Activated CD8-positive, alpha-beta T cell treated with anti-CD3 and anti-CD28 coated beads, Interleukin-2, amount 10 ng/mL, durations not matched to agents 7 days and 5 days (primary cell): ENCODE measurements at places on chromosomes 3 and 15.

DNA sequence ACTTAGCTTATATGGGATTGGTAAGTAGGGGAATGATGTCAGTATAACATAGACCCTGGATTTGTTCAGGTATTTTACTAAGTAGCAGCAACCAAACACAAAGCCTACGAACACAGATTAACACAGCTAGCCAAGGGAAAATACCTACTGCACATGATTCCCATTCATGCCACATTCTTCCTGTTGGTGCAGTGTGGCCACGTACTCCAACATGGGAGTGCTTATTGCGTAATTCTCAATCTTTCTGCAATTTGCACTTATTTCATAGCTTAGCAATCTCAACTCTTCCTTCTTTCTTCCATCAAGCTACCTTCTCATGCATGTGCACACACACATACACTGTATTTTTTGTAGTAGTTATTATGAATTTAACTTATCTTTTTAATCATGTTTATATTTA, 186.8 kb downstream of the IL5RA start:
- no peak for DNase-seq

DNA sequence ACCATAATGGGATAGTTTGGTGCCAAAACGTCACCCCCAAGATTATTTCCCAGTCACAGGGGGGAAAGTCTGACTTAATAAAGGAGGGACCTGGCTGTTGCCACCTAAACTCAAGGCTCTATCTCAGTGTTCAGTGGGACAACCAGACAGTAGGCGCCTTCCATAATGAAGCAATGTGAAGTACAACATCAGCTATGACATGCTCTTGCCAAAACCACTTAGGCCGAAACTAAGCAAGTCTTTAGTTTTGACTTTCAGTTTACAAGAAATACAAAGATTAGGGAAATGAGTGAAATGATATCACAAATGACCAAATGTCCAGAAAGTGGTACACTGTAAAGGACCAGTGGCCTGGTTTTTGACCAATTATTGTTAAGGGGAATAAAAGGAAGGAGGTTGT, 32.9 kb downstream of the SOX14 start:
- DNase-seq = no peak

- no peak for DNase-seq
Measured at GRCh38 chr15:85897895-85898717, 103.4 kb upstream of the KLHL25 start.

- no peak for DNase-seq
Measured at GRCh38 chr15:74545086-74545485, 4.1 kb downstream of the ARID3B start.

DNA sequence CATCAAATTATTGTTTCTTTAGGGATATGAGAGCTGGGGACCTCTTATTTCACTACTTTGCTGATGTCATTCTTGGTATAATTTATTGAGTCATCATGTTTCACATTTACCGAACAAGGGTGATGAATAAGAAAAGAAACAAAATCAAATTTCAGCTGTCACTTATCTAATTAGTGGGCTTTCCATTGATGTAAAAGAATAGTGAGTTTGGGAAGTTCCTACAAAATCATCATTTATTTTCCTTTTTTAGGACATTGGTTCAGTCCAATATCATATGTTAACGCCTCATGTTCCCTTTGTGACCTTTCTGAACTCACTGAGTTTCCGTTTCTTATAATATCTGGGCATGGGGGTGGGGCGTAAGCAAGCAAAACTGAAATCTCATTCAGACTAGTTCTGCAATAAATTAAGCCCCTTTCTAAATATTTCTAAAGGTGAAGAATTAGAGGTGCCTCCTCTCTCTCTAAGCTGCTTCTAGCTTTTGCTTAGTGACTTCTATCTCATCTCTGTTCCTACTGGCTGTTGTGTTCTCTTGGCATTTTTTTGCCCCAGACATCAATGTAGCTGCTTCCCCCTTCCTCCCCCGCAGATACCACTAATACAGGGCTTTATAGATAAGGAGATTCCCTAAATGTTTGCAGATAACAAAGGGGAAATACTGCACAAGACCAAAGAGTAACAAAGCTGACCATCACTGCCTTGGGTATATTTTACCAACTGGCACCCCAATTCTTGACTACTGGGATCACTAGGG, 238.0 kb upstream of the CTNNB1 start:
- no peak for DNase-seq

GRCh38 chr3:160016972-160017371, 28.3 kb downstream of the IL12A start:
- DNase-seq = no peak

DNA sequence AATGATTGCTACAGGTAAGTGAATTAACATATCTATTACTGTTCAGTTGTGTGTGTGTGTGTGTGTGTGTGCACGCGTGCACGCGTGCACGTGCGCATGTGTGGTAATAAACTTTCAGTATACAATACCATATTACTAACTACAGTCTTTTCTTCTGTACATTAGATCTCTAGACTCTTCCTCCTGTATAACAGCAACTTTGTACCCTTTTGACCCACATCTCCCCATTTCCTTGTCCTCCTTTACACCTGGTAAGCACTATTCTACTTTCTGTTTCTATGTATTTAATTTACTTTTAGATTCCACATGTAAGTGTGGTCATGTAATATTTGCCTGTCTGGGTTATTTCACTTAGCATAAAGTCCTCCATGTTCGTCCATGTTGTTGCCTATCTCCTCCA, 29.1 kb upstream of the GOLIM4 start:
- DNase-seq = no peak

GRCh38 chr15:51108933-51109550, 14.3 kb upstream of the TNFAIP8L3 start:
- no peak for DNase-seq

- no peak for DNase-seq
Measured at GRCh38 chr3:133410191-133410892, 10.5 kb downstream of the BFSP2 start.

GRCh38 chr3:182046166-182046764, 334.5 kb downstream of the SOX2 start:
- no peak for DNase-seq

DNA sequence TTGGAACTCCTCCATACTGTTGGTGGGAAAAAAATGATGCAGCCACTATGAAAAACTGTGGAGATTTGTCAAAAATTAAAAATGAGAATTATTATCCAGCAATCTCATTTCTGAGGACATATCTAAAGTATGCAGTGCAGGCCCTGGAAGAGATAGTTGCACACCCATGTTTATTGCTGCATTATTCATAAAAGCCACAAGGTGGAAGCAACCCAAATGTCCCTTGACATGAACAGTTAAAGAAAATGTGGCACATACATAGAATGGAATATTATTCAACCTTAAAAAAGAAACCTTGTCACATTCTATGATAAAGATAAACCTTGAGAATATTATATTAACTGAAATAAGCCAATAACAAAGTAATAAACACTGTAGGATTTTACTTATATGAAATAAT, 80.9 kb upstream of the ARHGEF26 start:
- no peak for DNase-seq

DNA sequence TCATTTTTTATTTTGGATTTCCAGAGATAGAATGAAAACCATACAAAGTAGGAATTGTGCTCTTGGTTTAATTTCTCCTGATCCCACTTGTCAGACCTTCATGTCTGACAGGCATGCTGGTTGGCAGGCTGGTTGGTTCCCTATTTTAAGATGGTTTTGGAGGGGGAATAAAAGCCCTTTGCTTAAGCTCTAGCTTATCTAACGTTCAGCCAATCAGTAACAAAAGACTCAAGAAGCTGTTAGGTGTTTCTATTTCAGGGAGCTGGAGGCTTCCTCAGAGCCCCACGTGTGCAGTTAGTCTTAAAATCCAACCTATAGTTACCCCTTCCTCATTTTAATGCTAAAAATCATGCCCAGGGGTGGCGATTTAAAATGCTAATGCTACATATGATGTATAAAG, 40.5 kb upstream of the XIRP1 start:
- DNase-seq = no peak

GRCh38 chr3:100209948-100210771, 50.6 kb upstream of the TBC1D23 start:
- peak; percentile 26 for DNase-seq

- DNase-seq = no peak
Measured at GRCh38 chr15:39846108-39846507, 63.5 kb upstream of the FSIP1 start.

- DNase-seq = no peak
Measured at GRCh38 chr3:130480736-130481135, 36.2 kb upstream of the COL6A6 start.

DNA sequence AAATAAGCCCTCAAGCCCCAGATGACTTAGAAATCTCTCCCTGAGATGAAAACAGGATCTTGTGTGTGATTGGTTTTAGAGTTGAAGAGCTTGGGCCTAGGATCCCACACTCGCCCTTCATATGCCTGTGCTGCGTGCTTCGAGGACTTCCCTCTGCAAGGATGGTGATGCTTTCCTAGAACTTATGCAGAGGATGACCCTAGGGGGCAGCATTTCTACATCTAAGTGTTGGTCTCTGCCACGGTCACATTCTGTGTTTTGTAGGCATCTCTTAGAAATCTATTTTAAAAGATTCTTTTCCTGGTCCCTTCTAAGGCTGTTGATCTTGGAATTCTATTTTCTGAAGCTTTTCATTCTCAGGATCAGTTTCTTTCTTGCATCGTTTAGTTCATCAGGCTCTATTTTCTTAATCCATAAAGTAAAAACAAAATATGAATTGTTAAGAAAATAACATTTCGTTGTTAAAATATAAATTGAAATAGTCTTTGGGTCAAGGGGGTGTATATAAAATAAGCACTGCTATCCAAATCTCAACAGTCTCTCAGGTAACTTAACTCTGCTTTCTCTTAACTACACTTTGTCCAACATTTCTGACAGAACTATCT, 45.7 kb downstream of the WDR76 start:
- DNase-seq = peak; percentile 29

- no peak for DNase-seq
Measured at GRCh38 chr15:91515188-91515754, 338.2 kb upstream of the SLCO3A1 start.
